ENCODE measurements at places on chromosomes 3 and 15. TPM values are rescaled to one million over a fixed set of nuclear protein-coding genes. Genes with fewer than 3 reads are reported as not detected.

The GOLGA6L9 gene
- 0.77 TPM for total RNA-seq

The WWTR1 gene
- total RNA-seq, result 24.0 TPM

The DGKG gene
- total RNA-seq, result 4.4 TPM

The SCG5 gene
- 54.4 TPM for total RNA-seq

The SLC27A2 gene
- under 0.01 TPM for total RNA-seq

The TRPM1 gene
- not detected for total RNA-seq

The SLC22A14 gene
- total RNA-seq, result 0.28 TPM

The SEMA5B gene
- under 0.01 TPM for total RNA-seq

The PRRT3 gene
- 1.2 TPM for total RNA-seq

The C3orf85 gene
- total RNA-seq, result not detected

The TMC3 gene
- total RNA-seq, result 3.9 TPM

The MKRN3 gene
- total RNA-seq, result under 0.01 TPM

The RAB5A gene
- 62.0 TPM for total RNA-seq

The ZBBX gene
- not detected for total RNA-seq

The PLA2G4E gene
- not detected for total RNA-seq

The SPATA12 gene
- not detected for total RNA-seq

The TLE3 gene
- 30.9 TPM for total RNA-seq

The FAM43A gene
- total RNA-seq, result 33.4 TPM

The CMTM7 gene
- 7.6 TPM for total RNA-seq

The GCHFR gene
- 0.38 TPM for total RNA-seq

The OR5AC2 gene
- not detected for total RNA-seq

The EOMES gene
- total RNA-seq, result not detected

The SMCO1 gene
- total RNA-seq, result 0.28 TPM

The SLC9C1 gene
- total RNA-seq, result 0.56 TPM

The TNNC1 gene
- 2.5 TPM for total RNA-seq

The FEZF2 gene
- total RNA-seq, result not detected

Data from regular cardiac myocyte (primary cell).